Large intestine (tissue), 12 donors: ENCODE measurements at places on chromosomes 13 and 19.

GRCh38 chr13:48275507-48275906, 28.0 kb upstream of the RB1 start:
- H3K36me3 ChIP-seq, result no peaks in the 10 kb centered on the region
- no peak for DNase-seq
- no peak overlapping the region for H3K4me3 ChIP-seq

GRCh38 chr13:87244256-87244890, 426.8 kb upstream of the SLITRK5 start:
- no peaks in the 10 kb centered on the region for H3K4me1 ChIP-seq
- H3K27me3 ChIP-seq, result no peaks in the 10 kb centered on the region
- no peaks in the 10 kb centered on the region for H3K36me3 ChIP-seq
- no peak overlapping the region for H3K4me3 ChIP-seq
- DNase-seq, result no peak

DNA sequence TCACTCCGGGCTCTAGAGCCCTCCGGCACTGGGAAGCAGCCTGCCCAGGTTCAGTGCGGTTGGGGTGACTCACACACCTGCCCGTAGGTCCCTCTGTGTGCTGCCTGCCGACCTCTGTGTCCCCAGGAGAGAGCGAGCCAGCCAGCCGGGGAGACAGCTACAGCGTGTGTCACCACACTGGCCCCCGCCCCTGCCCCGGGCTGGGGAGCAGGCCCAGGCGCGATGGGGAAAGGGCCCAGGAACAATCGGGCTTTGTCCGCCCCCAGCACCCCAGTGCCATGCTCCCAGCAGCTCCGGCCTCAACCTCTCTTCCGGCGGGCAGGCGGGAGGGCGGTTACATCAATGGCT, at the start of gene KLK6:
Gene KLK6 (minus strand): TSS at position 179 of the 348 bp plus-strand sequence. CDS start 1,487 bp downstream, outside the sequence.
- H3K27ac ChIP-seq, result no peak within 1 kb of the TSS
- no peak for DNase-seq
- no peaks in the 10 kb centered on the region for H3K36me3 ChIP-seq
- H3K4me1 ChIP-seq, result no peaks in the 10 kb centered on the region

- DNase-seq, result peak; percentile 47
- no peak overlapping the region for H3K27ac ChIP-seq
- H3K4me3 ChIP-seq, result no peak overlapping the region
- H3K27me3 ChIP-seq, result no peaks in the 10 kb centered on the region
- no peaks in the 10 kb centered on the region for H3K36me3 ChIP-seq
Observed at GRCh38 chr13:106619688-106620555, 52.0 kb upstream of the ARGLU1 start.

- no peaks in the 10 kb centered on the region for H3K36me3 ChIP-seq
- no peaks in the 10 kb centered on the region for H3K27me3 ChIP-seq
- H3K4me1 ChIP-seq, result no peaks in the 10 kb centered on the region
- no peak overlapping the region for H3K4me3 ChIP-seq
Observed at GRCh38 chr13:88450515-88450914, 779.3 kb downstream of the SLITRK5 start.

DNA sequence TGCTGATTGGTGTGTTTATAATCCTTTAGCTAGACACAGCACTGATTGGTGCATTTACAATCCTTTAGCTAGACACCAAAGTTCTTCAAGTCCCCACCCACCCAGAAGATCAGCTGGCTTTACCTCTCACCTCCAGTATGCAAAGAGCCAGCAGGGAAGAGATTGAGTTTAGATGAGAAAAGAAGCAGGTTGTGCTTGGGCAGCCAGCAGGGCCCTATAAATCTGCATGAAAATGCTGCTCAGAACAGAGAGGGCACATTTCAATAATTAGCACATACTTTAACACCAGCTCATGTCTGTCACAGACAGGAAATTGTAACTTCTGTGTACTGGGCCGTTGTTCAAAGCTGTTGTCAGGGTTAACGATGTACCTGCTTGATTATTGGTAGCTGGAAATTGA, 1204.3 kb downstream of the UQCRFS1 start:
- no peak for DNase-seq
- H3K4me3 ChIP-seq, result no peak overlapping the region
- H3K36me3 ChIP-seq, result no peaks in the 10 kb centered on the region
- no peak overlapping the region for H3K27ac ChIP-seq
- H3K27me3 ChIP-seq, result no peaks in the 10 kb centered on the region

- DNase-seq, result no peak
- H3K27me3 ChIP-seq, result no peaks in the 10 kb centered on the region
- peak within 1 kb of the TSS; percentile 95 for H3K27ac ChIP-seq
- H3K4me3 ChIP-seq, result peak within 1 kb of the TSS; percentile 96
- H3K4me1 ChIP-seq, result peaks cover 11% of the 10 kb centered on the region
- H3K36me3 ChIP-seq, result peaks cover 6% of the 10 kb centered on the region
Observed at GRCh38 chr19:45177817-45178261, at the start of gene TRAPPC6A. Gene TRAPPC6A (minus strand): TSS chr19:45178237. CDS start chr19:45178218, 19 bp downstream.
